ENCODE measurements at places on chromosomes 6 and 20.

- DNase-seq: peak; percentile 58
These were observed 207.1 kb upstream of the RREB1 start for GRCh38 chr6:6900569-6901204.

GRCh38 chr20:15900443-15900842 lies 672.8 kb downstream of the KIF16B start:
- no peak for DNase-seq

GRCh38 chr6:169936355-169936975 lies 185.0 kb downstream of the ERMARD start:
- DNase-seq: no peak

DNA sequence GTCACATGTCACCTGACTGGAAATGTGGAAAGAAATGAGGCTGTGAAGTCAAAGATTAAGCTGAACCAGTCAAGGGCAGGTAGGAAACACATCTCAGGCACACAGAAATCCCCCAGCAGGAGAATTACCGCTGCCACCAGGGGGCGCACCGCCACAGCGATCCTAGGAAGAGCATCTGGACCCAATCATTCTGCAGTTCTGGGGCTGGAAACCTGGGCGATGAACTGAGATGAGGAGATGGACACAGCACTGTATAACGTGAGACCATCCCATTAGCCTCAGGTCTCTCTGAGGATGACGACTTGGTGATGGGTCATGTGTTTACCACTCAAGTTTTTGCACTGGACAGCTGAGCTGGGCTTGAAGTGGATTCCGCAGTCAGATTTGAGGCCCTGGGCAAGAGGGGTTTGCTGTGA lies 6.5 kb upstream of the SLC24A3 start:
- no peak for DNase-seq

GRCh38 chr6:12009180-12009685 lies 2.9 kb upstream of the HIVEP1 start:
- DNase-seq: no peak

GRCh38 chr6:125310994-125311649 lies 9.4 kb upstream of the HDDC2 start:
- peak; percentile 49 for DNase-seq

DNA sequence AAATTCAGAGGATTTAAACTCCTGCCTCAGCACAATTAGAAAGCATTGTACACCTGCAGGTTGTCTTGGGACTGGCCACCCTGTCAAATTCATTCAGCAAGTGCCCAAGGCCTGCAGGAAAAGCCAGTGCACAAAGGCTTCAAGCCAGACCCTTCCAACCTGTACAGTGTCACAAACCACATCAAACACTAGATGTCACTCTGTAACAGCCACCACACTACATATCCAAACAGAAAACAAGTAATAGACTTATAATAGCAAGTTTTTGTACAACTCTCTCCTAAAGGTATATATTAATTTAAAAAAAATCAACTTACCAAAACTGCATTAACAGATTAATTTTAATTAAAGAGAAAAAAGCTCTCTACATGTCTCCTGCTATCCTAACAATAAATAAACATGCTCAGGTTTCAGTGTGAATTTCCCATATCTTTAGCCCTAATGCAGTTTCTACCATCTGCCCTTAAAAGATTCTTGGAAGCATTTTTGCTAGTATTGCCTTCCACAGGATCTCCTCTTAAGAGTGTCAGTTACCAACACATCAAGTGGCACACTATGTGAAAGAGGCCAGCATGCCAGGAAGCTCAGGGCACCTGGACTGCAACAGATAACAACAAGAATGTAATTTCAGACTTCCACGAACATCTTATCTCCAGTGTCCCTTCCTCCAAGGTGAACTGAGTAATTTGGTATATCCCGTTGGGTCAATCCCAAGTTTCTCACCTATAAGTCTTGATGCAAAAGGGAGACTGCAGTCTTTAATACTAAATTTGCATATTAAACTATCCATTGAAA lies 47.5 kb downstream of the RALGAPA2 start:
- peak; percentile 25 for DNase-seq

- no peak for DNase-seq
These were observed 70.9 kb upstream of the PLEKHG1 start for GRCh38 chr6:150528648-150529285.

DNA sequence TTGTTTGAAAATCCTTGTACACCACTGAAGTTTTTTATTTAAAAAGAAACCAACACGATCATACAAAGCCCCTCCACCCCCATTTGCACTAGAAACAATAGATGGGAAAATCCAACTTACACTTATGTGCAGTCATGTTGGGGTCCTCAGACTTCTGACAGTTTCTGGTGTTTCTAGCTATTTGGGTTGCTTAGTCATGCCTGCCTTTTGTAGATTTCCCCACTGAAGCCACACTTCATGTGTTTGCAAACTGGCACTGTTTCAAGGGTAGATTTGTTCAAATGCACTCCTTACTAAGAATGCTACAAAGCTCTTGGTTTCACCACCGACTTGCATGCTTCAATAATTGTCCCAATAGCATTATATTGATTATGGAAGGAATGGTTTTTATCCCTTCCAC lies 1.5 kb downstream of the SH3BGRL2 start:
- DNase-seq: no peak

GRCh38 chr6:13988049-13988738 lies 63.4 kb downstream of the RNF182 start:
- no peak for DNase-seq

GRCh38 chr6:41785689-41786450 lies 1.6 kb upstream of the TOMM6 start:
- no peak for DNase-seq

DNA sequence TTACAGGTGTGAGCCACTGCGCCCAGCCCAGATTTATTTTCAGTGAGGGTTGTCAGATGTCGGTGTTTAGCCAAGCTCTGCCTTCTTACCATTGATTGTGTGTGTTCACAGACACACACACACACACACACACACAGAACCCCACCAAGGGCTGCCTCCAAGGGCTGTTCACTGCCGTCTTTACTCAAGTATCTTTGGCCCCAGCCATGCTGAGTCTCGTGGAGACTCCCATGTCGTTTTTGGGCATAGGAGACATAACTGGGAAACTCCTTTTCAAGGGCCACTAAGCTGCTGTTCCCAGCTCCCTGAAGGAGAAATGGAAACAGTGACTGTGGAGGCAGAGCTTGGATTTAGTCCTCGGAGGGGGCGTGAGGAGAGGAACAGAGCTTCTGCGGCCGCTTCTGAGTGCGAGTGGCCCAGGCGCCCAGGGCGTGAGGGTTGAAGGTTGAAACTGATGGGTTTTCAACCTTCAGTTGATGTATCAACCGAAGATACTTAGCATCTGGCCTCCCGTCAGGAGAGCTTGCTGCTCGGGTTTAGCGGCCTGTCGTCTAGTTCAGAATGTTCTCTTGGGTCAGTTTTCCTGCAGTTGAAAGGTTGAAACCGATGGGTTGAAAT lies 243.6 kb downstream of the TTLL2 start:
- no peak for DNase-seq

DNA sequence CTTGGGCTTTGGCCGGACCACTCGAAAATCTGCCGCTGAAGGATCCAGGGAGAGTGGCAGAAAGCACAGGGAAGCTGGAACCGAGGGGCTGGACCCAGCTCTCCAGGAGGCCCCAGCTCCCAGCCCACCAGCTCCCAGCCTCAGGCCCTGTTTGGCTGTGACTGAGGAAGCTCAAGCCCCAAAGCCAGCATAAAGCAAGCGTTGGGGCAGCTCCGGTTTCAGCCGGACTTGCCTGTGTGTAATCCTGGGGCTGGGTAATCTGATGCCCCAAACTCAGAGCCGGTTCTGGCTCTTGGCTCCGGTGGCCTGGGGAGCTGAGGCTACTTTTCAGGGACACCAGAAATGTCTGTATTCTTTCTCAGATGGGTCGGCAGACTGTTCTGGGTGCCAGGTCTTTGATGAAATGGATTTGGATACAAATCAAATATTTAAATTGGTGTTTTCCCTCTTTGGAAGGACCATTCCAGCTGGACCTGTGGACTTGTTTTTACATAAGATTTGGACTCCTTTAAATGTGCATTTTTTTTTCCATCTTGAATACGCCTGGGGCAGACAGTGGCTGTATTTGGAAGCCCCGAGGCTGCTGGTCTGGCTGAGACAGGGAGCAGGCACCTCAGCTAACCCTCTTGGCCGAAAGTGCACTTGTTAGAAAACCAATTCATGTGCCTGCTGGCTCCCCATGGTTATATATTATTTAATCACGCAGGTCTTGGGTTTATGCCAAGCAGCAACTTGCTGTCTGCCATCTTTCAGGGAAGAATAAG lies 29.7 kb downstream of the RPP40 start:
- peak; percentile 43 for DNase-seq

- peak; percentile 50 for DNase-seq
These were observed 979 bp upstream of the SOD2 start for GRCh38 chr6:159693894-159694545.

DNA sequence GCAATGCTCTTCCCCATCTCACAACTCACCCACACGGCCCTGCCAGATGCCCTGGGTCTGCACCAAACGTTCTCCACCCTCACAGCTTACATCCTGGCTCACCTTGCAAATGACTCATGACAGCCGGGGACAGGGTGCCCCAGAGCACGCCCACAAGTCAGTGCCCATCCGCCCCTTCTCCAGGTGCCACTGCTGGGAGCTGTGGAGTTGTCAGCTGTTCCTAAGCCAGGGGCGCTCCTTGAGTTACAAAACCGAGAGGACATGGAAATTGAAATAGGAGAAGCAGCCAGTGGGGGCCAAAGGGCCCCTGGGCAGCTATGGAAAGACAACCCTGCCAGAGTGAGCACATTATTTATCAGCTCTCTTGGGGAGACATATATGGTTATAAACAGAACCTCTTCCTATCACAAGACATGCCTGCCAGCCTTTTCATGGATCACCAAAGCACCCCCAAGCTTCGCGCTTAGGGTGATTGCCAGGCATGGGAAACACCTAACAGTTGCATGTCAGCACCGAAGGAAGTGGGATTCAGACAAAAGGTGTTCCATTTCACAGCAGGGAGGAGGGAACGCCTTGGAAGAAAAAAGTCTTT lies 236.8 kb downstream of the LY86 start:
- no peak for DNase-seq

DNA sequence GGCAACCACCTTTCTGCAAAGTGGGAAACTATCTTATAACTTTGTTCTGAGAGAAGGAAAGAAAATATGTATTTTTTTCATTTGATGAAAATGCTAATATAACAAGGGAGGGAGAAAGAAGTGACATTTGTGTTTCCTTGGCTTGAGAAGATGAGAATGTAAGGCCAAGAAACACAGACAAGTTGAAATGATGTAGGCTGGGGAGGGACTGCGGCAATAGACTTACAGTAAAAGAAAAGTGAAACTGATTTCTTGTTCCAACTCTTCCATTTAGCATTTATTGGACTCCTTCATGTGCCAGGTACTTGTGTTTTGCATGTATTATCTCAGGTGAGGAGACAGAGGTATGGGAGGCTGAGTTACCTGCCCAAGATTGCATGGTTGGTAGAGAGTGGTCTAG lies 130.9 kb downstream of the CARMIL1 start:
- DNase-seq: no peak

DNA sequence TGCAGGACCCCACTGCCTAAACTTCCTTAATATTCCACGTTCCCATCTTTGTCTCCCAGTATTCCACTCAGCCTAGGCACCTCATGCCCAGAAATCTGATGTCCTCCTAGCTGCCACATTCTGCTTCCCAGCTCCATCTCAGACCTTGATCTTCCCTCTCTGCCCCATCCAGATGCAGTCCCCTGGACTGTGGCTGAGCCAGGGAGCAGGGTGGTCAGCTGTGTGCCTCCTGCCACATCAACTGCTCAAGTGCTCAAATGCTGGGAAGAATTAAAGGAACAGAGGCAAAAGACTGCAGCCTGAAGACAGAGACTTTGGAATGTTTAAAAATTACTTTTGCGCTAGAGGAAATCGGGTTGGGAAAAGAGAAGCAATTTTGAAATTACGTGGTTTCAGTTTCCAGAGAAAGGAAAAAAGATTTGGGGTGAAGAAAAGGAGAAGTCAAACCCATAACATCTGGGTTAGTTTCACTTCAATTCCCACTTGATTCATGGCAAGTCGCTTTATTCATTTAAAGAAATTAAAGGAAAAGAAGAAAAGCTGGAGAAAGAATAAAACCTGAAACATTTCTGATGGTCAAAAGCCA lies 704.8 kb downstream of the PTPRT start:
- DNase-seq: no peak

DNA sequence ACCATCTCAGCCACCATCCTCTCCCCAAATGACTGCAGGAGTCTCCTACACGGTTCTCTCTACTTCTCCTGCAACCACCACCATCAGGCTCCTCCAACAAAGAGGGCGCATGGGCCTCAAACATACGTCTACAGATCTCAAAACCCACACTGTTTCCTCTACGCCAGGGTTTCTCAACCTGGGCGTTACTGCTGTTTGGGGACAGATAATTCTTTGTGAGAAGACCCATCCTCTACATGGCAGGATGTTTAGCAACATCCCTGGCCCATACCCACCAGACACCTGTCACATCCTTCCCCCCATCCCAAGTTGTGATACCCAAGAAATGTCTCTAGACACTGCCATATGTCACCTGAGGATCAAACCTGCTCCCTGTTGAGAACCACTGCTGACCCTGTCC lies 45.0 kb downstream of the ELMO2 start:
- no peak for DNase-seq

GRCh38 chr20:23200914-23201313 lies 114.8 kb upstream of the CD93 start:
- no peak for DNase-seq

DNA sequence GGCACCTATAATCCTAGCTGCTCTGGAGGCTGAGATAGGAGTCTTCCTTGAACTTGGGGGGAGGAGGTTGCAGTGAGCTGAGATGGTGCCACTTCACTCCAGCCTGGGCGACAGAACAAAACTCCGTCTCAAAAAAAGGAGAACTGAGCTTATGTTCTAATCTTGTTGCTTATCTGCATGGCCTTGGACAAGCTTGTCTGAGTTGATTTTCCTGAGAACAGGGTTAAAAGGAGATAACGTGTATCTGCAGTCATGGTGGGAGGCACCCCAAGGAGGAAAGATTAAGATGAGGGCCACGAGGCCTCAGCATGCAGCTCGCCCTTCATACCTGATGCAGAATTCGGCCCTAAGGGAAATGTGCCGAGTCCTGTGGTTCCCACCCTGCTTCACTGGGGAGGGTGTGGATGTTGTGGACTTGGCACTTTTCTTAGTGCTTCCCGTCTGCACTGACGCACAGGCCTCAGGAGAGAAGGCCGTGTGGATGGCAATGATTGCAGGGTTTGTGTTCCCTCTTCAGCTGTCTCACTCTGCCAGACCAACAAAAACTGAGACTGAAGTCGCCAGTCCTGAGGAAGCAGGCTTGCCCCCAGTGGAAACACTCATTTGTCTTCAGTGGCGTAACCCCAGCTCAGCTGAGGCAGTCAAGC lies 56.3 kb downstream of the EZR start:
- DNase-seq: no peak

DNA sequence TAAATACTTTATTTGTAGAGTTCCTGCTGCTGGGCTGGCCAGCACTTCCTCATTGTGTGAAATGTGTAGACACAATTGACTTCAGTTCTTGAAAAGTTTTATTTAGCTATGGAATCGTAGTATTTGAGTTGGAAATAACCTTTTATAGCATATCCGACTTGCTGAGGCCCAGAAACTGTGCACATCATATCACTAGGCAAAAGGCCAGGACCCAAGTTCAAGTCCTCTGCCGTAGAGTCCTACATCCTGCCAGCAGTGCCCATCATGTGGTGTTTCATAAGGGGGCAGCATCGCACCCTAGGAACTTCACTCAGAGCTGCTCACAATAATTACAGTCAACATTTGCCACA lies 207.7 kb upstream of the SNX9 start:
- DNase-seq: no peak

- no peak for DNase-seq
These were observed 278.1 kb upstream of the SASH1 start for GRCh38 chr6:148064406-148065134.

Measured in NCI-H1105 (cell line).